GM12892 (cell line): ENCODE measurements at places on chromosomes 1 and 21.

GRCh38 chr1:5992814-5993555, 760 bp upstream of the NPHP4 start:
- no peak for DNase-seq

DNA sequence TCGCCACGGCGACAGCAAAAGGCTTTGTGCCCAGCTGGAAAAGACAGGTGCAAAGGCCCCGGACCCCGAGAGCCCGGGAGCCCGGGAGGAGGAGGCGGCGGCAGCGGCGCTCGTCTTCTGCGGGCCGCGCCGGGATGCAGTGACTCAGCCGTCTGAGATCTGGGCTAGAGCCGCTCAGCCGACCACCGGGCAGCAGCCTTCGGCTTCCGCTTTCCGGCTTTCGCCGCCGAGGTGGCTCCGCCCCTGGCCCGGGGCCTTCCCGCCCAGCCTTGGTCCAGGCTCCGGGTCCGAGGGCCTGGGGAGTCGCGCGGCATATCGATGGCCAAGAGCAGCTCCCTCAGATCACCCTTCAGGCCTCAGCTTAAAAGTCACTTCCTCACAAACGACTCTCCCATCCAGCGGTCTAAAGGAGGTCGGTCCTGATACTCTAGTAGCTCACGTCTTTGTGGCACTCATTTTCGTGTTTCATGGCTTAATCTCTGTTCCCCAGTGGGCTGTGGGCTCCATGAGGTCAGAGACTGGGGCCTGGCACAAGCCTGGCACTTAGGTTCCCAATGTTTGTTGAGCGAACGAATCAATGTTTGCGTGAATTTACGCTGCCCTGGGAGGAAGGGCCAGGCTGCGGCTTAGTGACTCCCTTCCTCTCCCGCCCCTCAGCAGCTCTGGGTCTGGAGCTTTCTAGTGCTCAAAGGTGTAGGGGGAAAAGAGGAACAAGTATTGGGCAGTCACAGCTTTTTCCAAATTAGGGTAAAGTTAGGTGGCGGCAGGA, at the start of gene PHTF1:
Gene PHTF1, minus strand, starts transcription at position 154 of the 769 bp plus-strand sequence. CDS start 783 bp downstream, outside the sequence.
- DNase-seq, result peak; percentile 61

GRCh38 chr21:44537930-44538911, 1.8 kb downstream of the KRTAP10-1 start:
- no peak for DNase-seq

DNA sequence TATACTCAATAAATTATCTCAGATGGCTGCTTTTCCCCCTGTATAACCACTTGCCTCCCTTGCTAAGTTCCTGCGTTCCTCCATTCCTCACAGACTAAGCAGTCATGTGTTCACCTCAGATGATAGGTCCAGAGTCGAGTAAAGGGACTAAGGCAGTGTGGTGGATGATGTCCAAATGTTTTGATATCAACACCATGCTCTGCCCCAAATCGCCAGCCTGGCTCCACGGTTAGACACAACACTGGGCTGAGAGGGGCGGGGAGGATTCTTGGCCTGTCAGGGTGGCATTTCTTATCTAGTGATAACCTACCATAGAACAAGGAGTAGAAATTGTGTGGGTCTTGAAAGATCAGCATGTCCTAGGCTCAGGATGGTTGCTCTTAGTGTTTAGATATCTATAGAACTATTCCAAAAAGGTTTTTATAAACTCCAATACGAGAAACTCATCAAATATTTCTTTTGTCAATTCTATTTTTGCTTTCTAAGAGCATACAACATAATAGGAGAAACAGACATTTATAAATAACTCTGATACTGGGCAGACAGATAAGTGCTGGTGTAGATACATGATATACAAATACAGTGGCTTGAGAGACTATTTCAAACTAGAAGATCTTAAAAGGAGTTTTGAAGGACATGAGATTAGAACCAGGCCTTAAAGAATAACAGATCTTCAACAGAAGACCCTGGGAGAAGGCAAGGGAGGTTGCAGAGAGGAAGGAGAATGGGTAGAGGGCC, 21.5 kb downstream of the GJA5 start:
- DNase-seq, result no peak

- no peak for DNase-seq
These were observed 12.9 kb downstream of the NEK7 start for GRCh38 chr1:198169672-198170071.

- DNase-seq, result no peak
These were observed 208.7 kb upstream of the DPYD start for GRCh38 chr1:98129491-98129890.

DNA sequence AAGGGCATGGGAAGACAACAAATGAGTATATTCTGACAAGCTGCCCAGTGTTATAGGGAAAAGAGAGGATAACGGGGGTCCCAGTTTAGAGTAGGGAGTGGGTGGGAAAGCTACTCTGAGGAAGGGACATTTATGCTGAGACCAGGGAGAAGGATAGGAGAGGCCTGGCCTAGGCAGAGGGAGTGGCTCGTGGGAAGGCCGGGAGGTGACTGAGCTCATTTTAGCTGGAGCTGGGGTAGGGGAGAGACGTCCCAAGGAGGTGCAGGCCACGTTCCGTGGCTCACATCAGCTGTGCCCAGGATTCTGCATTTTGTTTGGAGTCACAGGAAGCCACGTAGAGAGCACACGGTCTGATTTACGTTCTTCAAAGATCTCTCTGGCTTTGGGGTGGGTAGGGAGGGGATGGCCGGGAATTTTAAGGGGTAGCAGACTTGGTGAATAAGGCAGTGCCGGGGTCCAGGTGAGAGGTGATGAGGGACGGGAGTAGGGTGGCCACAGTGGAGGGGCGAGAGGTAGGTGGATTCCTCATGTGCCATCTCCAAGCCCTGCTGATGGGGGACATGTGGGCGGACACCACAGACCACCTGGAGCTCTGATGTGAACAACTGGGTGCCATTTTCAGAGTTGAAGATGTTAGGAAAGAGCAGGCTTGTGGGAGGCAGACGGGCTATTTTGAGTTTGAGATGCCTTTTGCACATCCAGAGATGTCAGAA, 4.7 kb downstream of the TINAGL1 start:
- no peak for DNase-seq

- DNase-seq, result no peak
These were observed 16.9 kb downstream of the SLC45A3 start for GRCh38 chr1:205663286-205663936.

GRCh38 chr1:200366577-200367253, 43.1 kb downstream of the ZNF281 start:
- DNase-seq, result no peak

DNA sequence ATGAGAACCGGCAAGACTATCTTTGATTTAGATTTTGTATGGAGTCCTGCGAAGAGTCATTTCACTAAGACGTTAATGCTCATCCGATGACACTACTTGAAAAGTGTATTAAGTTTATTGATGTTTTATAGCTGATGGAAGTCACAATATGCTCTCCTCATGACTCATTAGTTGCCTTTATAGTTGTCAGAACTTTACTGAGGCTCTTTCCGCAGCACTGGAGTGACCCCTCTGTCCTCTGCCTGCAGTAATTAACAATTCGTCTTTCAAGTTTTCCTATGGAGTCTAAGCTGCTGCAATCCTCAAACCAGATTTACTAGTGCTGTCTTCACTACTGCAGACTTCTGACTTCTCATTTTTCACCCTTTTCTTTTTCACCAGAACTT, 853 bp downstream of the USP16 start:
- DNase-seq, result no peak

DNA sequence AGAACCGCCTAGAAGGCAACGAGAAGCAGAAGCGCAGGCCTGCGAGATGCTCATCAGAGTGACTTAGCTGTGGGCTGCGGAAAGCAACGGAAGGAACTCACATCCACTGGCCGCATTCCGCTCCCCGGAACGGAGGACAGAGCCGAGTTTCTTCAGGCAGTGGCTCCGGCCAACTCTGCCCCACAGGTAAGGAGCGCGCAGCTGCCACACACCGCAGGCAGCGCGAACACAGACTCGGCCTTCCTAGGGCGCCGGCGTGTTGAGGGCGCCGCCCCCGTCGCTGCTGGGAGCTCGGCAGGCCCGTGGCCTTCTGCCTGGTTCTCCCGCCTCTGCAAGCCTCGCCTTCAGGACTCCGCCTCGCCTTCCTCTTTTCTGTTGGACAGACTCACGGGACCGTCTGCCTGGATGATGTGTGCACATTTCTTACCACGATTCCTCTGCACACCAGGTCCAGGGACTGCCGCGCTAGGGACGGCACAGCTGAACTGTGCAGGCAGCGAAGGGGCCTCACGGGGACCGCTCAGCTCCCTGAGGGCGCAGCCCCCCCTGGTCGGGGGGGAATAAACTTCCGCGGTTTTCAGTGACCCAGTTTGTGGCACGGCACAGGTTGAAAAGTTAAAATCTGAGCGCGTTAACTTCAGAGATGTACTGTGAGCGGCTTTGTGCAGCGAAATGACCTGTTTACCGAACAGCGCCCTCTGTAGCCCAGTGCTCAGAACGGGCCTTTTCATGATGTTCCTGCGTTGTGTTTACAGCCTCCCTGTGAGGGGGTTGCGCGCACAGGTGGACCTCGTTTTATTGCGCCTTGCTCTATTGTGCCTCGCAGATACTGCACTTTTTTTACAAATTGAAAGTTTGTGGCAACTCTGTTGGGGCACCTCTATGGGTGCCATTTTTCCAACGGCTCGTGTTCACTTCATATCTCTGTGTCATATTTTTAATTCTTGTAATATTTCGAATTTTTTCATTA, 15.8 kb downstream of the TCP10L start:
- DNase-seq, result peak; percentile 50
